HT1080 (cell line): ENCODE measurements at places on chromosomes 7 and 10. TPM values are rescaled to one million over a fixed set of nuclear protein-coding genes. Genes with fewer than 3 reads are reported as not detected.

AGMO gene
- total RNA-seq, result not detected in 2 replicates

GALNT17 gene
- total RNA-seq, result not detected in 2 replicates

DNA sequence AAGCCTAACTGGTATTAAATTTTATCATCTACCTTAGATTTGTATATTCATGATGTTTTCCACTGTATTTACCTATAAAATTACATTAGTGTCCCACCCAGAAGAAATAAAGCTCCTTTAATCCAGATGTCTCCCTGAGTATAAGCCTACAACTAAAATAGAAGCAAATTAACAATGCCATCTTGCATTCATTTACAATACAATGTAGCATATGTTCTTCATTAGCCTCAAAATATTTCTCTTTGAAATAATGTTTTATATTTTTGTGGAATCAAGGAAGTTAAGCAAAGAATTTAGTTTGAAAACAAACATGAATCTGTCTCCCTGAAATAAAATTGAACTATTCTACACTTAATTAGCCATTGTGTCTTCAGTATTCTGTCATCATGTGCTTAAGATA lies 112.3 kb downstream of the CACNA2D1 start:
- DNase-seq, result no peak

- DNase-seq, result peak; percentile 83
Observed at GRCh38 chr10:89373916-89374711, 3.7 kb upstream of the IFIT1B start.

DNA sequence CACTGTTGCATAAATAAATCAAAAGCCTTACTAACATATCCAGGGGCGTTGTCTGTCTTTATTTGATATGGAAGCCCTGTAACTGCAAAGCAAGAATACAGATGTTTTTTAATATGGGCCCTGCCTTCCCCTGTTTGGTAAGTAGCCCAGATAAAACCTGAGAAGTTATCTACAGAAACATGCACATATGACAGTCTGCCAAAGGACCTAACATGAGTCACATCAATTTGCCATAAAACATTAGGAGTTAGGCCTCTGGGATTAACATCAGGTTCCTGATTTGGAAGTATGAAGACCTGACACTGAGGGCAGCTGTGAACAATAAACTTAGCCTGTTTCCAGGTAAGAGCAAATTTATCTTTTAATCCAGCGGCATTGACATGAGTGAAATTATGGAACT lies 1588.8 kb downstream of the REEP3 start:
- no peak for DNase-seq
